H1 (cell line): ENCODE measurements at places on chromosomes 7 and 10.

DNA sequence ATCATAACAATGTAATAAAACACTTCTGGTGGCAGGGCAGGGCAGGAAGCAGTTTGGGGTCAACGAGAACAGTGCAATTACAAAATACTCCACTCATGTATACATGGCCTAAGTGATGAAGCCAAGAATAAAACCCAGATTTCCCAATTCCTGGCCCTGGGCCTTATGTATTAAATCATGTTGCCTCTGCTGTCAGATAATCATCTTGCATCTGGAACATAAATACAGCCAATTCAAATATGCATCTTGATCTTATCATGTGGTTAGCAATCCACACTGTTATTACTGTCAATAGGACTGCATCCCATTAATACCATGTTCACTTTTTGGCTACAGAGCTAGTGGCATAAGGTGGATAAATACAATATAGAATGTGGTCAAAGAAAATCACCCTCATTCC, 186.5 kb upstream of the SLC25A13 start:
- DNase-seq: no peak

GRCh38 chr7:93860261-93860660, 30.3 kb downstream of the TFPI2 start:
- DNase-seq: no peak

- DNase-seq: no peak
Observed at GRCh38 chr10:103544657-103545310, 51.3 kb downstream of the NEURL1 start.

DNA sequence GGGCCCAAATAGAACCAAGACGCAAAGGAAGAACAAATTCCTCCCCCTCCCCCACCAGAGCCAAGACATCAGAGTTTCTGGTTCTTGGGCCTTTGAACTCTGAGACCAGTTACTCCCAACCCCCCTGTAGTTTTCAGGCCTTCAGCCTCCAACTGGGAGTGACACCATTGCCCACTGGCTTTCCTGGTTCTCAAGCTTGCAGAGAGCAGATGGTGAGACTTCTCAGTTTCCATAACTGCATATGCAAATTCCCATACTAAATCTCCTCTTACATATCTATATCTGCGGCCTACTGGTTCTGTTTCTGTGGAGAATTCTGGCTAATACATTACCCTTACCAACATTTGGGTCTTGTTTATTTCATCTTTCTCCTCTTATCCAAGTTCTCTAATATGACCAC, 762.9 kb downstream of the GRM8 start:
- no peak for DNase-seq

GRCh38 chr7:116545411-116545993, 20.7 kb downstream of the CAV1 start:
- DNase-seq: no peak

- no peak for DNase-seq
Observed at GRCh38 chr10:48543182-48543844, 61.6 kb downstream of the ARHGAP22 start.

GRCh38 chr10:102150970-102151773, 1.0 kb upstream of the NOLC1 start:
- DNase-seq: no peak

- DNase-seq: peak; percentile 86
Observed at GRCh38 chr10:69742928-69743602, 58.6 kb upstream of the COL13A1 start.

GRCh38 chr7:133545618-133546017, 292.7 kb downstream of the EXOC4 start:
- DNase-seq: no peak

DNA sequence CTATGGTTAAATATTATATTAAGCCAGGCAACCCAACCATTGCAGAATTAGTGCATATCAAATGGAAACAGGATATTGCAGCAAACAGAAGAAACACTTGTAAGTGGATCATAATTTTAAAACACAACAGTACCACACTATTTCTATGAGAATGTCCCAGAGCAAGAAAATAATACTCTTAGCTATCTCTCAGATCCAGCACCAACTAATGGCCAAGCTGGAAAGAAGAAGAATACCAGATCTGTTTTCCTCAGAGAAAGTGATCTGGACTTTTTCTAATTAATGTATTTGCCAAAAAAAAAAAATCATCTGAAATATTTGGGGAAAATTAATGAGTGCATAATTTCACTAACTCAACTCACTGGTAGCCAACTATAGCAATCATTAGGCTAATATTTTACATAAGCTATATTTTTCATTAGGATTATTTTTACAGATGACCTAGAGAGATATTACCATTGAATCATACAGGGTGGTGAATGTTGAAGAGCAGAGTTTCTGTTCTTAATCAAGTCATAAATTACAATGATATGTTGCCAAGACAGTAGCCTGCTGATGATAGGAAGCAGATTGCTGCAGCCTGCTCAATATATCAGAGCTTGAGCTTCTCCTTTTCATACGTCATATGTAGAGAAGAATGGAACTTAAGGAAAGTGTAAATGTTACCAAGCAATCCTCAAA, 995.4 kb upstream of the LRRN3 start:
- DNase-seq: no peak

DNA sequence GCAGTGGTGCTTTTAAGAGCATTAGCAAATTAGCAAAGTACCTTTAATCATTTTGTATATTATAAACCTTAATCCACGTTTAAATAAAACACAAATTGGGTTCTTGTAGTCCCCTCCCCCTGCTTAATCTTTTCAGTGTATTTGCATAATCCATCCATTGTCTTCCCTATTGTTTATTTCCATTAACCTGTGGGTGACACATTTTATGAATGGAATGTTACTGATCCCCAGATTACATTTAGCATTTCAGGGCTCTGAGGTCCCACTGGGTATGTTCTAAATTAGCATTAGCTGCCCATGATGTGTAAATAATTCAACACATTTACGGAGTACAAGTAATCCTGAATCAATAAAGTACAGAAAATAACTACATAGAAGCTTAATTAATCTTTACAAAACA, 138.4 kb upstream of the FEZF1 start:
- DNase-seq: no peak

- no peak for DNase-seq
Observed at GRCh38 chr7:102432442-102433218, 745 bp upstream of the ORAI2 start.

DNA sequence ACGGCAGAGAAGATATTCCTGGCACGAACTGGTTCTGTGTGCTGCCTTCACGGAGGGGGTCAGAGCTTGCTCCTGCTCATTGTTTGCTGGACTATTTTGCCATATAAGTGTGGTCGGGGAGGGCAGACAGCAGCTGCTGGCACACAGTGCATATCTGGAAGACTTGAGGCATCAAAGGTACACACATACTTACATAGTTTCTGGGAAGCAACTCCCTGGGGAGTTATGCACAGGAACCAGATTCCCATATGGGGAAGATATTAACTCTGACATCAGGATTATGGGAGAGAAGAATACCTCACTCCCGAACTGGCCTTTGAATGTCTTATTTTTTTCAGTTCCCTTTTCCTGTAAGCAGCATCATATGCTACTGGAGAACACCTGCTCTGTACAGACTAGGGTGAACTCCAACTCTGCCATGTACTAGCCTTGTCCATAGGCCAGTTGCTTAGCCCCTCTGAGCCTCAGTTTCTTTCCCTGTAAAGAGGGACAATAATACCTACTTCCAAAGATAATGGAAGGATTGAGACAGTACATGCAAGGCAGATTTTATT, 41.5 kb downstream of the LGI1 start:
- no peak for DNase-seq
